Suppressor macrophage treated with lipopolysaccharide for 1 hour (primary cell): ENCODE measurements at places on chromosomes 3 and 15.

- DNase-seq = no peak
These were observed 56.8 kb downstream of the SMAD6 start for GRCh38 chr15:66758844-66759243.

- peak; percentile 67 for DNase-seq
These were observed 61.8 kb downstream of the SLC12A8 start for GRCh38 chr3:125150525-125151441.

- DNase-seq = no peak
These were observed 91.0 kb upstream of the PLAAT1 start for GRCh38 chr3:193149998-193150397.

- no peak for DNase-seq
These were observed 37.1 kb upstream of the APEH start for GRCh38 chr3:49636883-49637609.

GRCh38 chr3:195540511-195540910 is 2.6 kb downstream of the PPP1R2 start:
- no peak for DNase-seq

DNA sequence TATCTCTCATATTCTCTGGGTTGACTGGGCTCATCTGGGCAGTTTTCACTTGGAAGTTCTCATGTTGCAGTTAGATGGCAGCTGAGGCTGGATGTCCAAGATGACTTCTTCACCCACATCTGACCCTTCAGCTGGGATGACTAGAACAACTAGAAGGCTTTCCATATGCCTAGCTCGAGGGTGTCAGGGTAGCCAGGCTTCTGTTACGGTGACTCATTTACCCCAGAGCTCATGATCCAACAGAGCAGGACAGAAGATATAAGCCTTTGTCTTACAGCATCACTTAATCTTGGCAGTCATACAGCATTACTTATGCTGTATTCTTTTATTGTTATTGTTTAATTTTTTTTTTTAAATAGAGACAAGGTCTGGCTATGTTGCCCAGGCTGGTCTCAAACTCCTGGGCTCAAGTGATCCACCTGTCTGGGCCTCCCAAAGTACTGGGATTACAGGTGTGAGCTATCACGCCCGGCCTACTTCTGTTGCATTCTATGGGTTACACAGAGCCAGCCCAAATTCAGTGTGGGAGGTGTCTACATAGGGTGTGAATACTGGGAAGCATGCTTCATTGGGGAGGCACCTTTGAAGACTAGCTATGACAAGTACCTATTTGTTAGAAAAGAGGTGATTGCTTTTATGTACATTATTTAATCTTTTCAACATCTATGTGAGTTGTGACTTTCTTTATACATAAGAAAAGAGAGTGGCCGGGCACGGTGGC is 10.7 kb downstream of the HMCES start:
- DNase-seq = no peak

GRCh38 chr3:127730666-127731295 is 58.0 kb downstream of the ABTB1 start:
- peak; percentile 36 for DNase-seq

DNA sequence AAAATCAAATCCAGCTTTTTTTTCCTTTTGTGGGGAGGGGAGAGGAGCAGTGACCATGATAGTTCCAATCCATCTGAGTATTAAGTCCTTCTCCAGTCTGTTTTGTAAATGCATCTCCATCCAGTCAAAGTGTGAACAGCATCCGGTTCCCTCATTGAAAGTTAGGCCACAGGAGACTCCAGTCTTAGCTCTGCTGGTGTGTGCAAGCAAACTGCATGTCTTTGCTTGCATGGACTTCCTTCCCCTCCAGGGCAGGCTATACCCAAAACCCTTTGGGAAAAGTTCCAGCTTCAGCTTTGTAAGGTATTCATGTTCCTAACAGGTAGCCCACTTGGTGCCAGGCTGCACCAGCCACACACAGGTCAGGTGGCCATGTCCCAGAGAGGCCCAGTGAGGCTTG is 3.1 kb upstream of the MAN2C1 start:
- DNase-seq = no peak

DNA sequence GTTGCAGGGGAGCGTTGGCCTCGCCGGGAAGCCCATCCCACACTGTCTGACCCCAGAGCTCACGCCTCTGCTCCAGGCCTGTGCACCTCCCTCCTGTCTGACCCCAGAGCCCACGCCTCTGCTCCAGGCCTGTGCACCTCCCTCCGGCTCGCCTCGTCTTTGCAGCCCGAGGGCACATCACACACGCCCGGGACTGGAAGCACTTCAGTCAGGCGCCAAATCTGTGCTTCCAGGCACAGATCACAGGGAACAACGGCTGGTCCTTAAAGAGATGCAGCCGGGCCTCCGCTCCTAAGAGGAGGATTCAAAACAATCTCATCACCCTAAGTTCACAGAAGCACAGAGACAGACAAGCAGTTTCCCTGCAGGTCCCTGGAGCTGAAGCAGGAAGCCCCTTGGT is 103.0 kb upstream of the RPL32 start:
- no peak for DNase-seq

- DNase-seq = no peak
These were observed 153.5 kb upstream of the LPP start for GRCh38 chr3:188000361-188000861.

GRCh38 chr3:169299129-169299528 is 364.4 kb downstream of the MECOM start:
- DNase-seq = no peak

DNA sequence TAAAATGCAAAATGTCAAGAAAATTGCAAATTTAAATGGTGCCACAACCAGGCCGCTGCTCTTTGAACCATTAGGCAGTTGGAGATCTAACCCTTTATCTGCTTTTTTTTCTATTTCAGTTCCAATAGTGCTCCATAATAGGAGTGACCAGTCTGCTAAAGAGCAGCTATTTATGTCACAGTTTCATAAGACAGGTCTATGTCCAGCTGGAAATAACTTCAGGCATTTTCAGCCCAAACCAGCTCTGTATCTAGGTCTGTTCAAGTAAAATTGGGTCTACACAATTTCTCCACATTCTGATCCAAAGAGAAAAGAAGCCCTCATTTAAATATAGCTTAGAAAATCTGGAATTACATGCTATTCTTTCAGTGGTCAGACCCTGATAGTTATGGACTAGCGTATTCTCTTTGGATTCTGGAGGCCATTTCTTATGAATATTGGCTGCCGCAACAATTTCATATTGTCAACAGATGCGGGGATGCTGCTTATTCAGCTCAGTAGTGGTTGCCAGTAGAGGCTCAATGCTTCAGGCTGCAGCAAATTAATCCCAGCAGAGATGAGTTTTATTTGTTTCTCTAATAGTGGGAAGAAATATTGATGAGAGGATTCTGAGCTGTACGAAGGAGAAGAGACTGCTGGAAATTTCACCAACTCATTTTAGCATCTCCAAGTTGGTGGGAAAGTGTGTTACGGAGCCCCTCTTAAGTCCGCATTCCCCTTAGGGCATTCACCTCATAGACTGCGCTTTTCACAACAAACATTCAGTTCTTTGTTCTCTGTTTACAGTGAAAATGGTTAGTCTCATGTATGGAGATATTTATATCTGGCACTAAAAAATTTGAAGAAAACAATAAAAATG is 887.0 kb downstream of the ROBO1 start:
- DNase-seq = no peak

GRCh38 chr3:133136114-133137041 is 98.2 kb downstream of the TMEM108 start:
- no peak for DNase-seq

DNA sequence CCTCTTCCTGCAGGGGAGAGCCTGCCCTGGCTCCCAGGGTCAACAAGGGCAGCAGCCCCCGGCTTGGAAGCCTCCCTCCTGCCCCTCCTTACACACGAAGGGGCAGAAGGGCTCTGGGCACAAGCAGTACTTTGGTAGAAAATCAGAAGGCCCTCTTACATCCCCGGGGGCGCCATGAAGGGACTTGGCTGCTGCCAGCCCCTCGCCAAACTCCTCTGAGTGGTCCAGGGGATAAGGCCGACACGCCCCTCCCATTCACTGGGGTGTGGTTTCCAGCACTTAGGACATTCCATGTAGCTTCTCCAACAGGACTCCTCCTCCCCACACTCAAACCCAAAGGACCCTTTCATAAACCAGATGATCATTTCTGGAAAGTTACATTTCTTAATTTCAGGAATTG is 1.2 kb upstream of the ST8SIA2 start:
- DNase-seq = no peak

GRCh38 chr15:98548139-98548971 is 100.0 kb upstream of the IGF1R start:
- peak; percentile 87 for DNase-seq

GRCh38 chr15:56752986-56753385 is 19.7 kb upstream of the ZNF280D start:
- DNase-seq = no peak

- no peak for DNase-seq
These were observed 37.5 kb downstream of the ZNF710 start for GRCh38 chr15:90038632-90039095.

- DNase-seq = no peak
These were observed 5.4 kb downstream of the NFKBIZ start for GRCh38 chr3:101854608-101855304.

DNA sequence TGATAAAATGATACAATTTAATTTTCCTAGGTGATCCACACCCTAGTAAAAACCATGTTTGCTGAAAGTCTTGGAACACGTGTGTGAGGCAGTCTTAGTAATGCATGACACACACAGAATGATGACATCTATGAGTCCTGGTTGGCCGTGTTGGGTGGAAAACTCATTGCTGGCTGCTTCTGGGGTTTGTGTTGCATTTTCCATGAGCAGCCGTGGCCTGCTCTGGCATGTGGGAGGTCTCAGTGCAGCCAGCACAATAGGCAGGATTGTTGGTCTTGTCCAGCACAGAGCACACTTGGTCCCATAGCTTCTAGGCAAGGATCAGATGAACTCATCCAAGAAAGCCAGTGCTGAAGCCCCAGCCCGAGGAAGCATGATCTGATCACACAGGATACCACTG is 172.8 kb upstream of the UBE3A start:
- no peak for DNase-seq

DNA sequence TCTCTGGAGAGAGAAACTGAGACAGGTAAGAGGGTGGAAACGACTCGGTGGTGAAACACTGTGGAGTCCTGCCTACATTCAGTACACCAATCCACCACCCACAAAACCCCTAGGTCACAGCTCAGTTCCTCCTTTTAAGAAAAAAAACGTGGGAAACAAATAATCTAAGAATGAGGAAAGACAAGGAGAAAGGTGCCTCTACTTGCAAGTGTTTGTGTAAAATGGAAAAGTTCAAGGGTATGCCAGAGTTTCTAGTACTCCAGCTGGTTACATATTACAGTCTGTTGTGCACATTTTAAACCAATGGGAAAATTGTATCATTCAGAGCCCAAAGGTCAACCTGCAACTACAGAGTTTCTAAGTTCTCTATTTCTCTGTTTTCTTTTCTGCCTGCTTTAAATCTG is 32.2 kb downstream of the HGD start:
- DNase-seq = peak; percentile 73

GRCh38 chr15:70311821-70312220 is 214.1 kb upstream of the TLE3 start:
- DNase-seq = no peak

DNA sequence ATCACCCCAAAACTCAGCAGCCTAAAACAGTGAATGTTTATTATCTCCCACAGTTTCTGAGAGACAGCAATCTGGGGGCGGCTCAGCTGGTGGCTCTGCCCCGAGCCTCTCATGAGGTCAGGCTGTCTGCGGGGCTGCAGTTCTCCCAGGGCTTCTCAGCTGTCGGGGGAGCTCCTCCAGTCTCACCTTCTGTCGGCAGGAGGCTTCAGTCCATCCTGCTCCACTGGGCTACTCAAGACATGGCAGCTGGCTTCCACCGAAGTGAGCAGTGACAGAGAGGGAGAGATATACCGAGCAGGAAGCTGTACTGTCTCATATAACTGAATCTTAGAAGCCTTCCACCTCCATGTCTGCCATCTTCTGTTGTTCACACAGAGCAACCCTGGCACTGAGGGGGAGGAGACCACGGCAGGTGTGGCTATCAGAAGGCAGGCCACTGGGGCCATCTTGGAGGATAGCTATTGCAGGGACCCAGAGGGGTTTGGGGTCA is 72.8 kb upstream of the ITGA11 start:
- no peak for DNase-seq

GRCh38 chr3:65595222-65596028 is 443.3 kb downstream of the MAGI1 start:
- DNase-seq = no peak
